ENCODE measurements at places on chromosomes 6 and 20.

DNA sequence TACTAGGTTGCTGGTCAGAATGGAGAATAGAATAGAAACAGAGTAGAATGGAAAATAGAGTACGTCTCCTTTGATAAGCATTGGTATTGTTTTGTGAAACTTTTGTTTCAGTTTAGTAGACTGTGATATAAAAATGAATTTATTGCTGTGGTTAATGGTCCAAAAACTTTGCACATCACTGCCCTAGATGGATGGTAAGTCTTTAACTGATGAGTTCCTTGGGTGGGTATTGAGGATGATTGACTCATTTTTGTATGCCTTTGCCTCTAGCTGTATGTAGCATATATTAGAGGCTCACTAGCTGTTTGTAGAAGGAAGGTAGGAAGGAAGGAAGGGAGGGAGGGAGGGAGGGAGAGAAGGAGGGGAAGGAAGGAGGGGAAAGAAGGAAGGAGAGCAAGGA is 48.3 kb downstream of the ZDHHC14 start:
- H3K27ac ChIP-seq, result no peak overlapping the region
- H3K4me3 ChIP-seq, result no peak overlapping the region

- no peaks in the 10 kb centered on the region for H3K4me1 ChIP-seq
These were observed 508.4 kb downstream of the PKHD1 start for GRCh38 chr6:51578994-51579393.

- no peaks in the 10 kb centered on the region for H3K27me3 ChIP-seq
- no peak overlapping the region for H3K27ac ChIP-seq
- H3K4me3 ChIP-seq, result no peak overlapping the region
- no peaks in the 10 kb centered on the region for H3K4me1 ChIP-seq
- DNase-seq, result no peak
These were observed 28.4 kb upstream of the BTN3A2 start for GRCh38 chr6:26336355-26337198.

- H3K4me3 ChIP-seq, result no peak overlapping the region
- no peaks in the 10 kb centered on the region for H3K36me3 ChIP-seq
- DNase-seq, result no peak
- no peaks in the 10 kb centered on the region for H3K27me3 ChIP-seq
- peaks cover 20% of the 10 kb centered on the region for H3K4me1 ChIP-seq
- H3K27ac ChIP-seq, result no peak overlapping the region
These were observed 43.8 kb upstream of the CST5 start for GRCh38 chr20:23923311-23923710.

GRCh38 chr6:50990750-50991446 is 172.2 kb downstream of the TFAP2B start:
- no peak overlapping the region for H3K4me3 ChIP-seq
- DNase-seq, result no peak
- H3K36me3 ChIP-seq, result no peaks in the 10 kb centered on the region
- H3K4me1 ChIP-seq, result no peaks in the 10 kb centered on the region
- no peaks in the 10 kb centered on the region for H3K27me3 ChIP-seq
- H3K27ac ChIP-seq, result no peak overlapping the region
